ENCODE measurements at places on chromosomes 6 and 20.

DNA sequence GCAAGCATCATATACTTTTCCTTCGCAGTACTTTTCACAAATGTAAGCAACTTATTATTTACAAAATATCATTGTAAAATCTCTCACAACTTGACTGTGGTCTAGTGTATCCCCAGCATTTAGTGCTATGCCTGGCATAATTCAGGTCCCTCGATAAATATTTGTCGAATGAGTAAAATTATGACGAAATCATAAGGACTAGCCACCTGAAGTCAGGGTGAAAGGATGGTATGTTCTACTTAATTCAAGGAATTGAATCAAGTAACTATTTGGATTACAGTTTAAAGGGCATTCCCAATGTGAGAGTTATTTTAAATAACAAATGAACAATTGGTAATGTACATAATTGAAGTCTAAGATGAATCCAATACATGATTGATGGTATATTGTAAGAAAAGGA is 393.0 kb upstream of the SLC35B3 start:
- DNase-seq = no peak

GRCh38 chr6:79796197-79796596 is 151.2 kb downstream of the ELOVL4 start:
- no peak for DNase-seq

GRCh38 chr6:128511506-128511905 is 8.9 kb downstream of the PTPRK start:
- no peak for DNase-seq

- DNase-seq = no peak
These were observed 67.9 kb downstream of the BANF2 start for GRCh38 chr20:17767624-17768023.

DNA sequence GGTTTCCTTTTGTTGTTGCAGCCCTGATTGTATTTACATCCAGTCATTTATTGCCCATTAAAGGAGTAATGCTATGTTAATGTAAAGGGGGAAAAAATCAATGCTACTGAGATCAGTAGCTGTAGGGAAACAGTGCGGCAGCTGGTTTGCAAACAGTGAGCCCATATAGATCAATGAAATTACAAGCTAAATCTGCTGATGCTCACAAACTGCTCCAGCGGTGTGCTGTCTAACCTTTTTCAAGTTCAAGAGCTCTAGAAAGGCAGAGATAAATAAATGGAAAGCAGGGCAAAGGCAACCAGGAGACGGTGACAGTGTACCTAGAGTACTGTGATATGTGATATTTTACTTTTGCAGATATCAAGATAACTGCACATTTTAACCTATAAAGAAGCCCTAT is 449.0 kb upstream of the MMS22L start:
- no peak for DNase-seq

- DNase-seq = no peak
These were observed 111.3 kb downstream of the LY86 start for GRCh38 chr6:6699741-6700367.

DNA sequence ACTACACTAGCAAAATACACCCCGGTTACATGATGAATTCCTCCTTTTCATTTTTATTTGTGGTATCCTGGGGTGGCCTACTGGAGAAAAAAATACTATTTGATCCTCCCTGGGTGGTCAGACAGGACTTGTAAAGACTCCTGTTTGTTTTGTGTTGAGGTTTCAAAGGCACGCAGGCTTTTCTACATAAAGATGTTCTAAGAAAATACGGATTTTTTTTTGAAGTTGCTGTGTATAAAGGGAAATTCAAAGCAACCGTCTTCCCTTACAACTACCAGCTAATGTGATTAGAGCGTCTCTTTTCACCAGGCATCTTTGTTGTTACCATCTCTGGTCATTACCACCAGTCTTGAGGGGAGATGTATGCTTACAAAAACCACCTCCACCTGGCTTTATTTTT is 187.1 kb downstream of the SOX4 start:
- no peak for DNase-seq

- DNase-seq = no peak
These were observed 24.3 kb downstream of the EPB41L2 start for GRCh38 chr6:131038597-131039344.

- no peak for DNase-seq
These were observed 797.9 kb upstream of the SLC35B3 start for GRCh38 chr6:9233226-9233625.

GRCh38 chr6:11637266-11637665 is 99.7 kb downstream of the TMEM170B start:
- DNase-seq = no peak
